ENCODE measurements at places on chromosomes 5 and 9.

DNA sequence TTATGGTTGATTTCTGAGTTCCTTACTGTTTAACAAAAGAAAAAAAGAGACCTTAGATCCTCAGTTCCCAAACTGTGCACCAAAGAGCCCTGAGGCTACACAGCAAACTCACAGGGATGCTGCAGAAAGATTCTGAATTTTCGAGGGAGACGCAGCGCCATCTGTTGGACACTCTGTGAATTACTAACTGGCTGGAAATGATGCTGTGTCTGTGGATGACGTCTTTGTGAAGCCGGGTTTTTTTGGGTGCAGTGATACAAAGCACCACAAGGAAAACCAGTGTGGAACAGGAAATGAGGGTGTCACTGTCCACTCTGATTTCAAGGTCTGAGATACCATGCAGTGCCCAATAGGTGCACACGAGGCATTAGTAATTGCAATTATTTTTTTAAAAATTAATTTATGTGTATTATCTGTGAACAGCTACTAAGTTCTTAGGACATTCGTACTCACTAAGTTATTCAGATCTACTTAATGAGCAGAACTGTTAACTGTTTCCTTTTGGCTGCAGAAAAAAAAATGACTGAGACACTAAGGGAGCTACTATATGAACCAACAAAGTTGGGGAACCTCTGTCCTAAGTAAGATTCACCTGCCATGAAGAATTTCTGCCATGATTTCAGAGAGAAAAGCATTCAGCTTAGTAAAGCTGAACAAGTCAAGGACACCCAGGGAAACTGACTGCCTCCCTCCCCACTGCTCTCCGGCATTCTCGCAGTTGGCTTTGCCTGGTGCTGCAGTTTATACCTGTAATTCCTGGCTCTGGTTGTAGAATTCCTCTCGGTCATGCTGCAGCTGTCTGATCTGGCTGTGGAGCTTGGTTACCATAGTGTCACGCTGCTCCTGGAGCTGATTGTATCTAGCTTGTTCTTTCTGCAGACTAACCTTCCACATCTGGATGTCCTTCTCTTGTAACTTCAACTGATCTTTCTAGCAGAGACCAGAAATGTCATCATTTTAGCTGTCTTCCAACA, 23.4 kb downstream of the SPACA9 start:
- no peaks in the 10 kb centered on the region for H3K27me3 ChIP-seq
- H3K4me1 ChIP-seq = no peaks in the 10 kb centered on the region
- H3K27ac ChIP-seq = no peak overlapping the region
- no peak overlapping the region for H3K4me3 ChIP-seq
- peaks cover 36% of the 10 kb centered on the region for H3K36me3 ChIP-seq

DNA sequence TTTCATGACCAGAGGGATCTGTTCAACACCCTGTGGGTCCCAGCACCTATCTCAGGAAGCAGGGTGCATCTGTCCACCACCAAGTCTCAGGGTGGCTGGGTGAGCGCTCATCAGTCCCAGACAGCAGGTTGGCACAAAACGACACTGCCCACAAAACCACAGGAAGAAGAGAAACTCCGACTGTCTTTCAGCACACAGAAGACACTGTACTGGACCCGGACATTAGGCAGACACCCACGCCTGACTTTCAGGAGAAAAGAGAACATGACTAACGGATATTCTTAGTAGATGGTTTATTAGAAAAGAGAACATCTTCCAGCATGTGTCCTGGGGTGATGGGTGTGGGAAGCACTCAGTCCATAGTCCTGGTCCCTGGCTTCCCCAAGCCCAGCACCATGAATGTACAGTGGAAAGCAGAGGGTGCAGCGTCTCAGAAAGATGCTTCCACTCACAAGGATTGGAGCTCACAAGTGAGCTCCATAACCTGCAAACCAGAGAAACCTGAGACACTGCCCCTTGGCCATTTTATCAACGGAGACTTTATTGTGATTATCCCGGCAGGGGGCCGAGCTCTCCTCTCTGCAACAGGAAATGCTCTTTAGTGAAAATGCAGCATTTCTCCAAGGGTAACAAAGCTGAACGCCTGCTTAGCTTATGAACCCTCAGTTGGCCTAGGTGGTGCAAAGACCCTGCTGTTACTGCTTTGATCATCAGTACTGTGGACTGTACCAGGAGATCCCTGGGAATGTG, 35.8 kb upstream of the LCP2 start:
- H3K36me3 ChIP-seq = no peaks in the 10 kb centered on the region
- H3K27ac ChIP-seq = no peak overlapping the region
- H3K27me3 ChIP-seq = no peaks in the 10 kb centered on the region

- H3K36me3 ChIP-seq = no peaks in the 10 kb centered on the region
- no peak overlapping the region for H3K27ac ChIP-seq
- DNase-seq = no peak
- no peaks in the 10 kb centered on the region for H3K27me3 ChIP-seq
- H3K4me3 ChIP-seq = no peak overlapping the region
Observed at GRCh38 chr5:58677650-58678049, 94.8 kb downstream of the RAB3C start.

- no peaks in the 10 kb centered on the region for H3K27me3 ChIP-seq
- no peaks in the 10 kb centered on the region for H3K4me1 ChIP-seq
- no peak overlapping the region for H3K4me3 ChIP-seq
Observed at GRCh38 chr5:145908206-145908960, 28.0 kb upstream of the SH3RF2 start.

DNA sequence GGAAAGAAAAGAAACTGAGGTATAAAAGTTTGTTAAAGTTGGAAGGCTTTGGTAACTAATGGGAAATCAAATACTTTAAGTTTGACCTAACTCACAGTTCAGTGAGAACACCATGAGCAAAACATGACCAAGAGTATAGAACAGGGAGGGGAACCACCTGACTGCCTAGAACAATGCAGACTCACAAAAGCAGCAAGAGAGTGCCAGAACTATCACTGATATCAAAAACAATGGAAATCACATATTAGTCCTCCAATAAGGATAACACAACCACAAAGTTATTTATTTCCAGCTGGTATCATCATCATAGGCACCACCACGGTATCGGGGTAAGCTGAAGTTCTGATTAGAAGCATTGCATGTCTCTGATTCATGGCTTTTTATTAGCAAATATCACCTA, 77.5 kb downstream of the TRPM6 start:
- no peak overlapping the region for H3K27ac ChIP-seq
- H3K27me3 ChIP-seq = no peaks in the 10 kb centered on the region
- H3K4me3 ChIP-seq = no peak overlapping the region

- DNase-seq = no peak
- no peak overlapping the region for H3K27ac ChIP-seq
- H3K4me1 ChIP-seq = peaks cover 14% of the 10 kb centered on the region
- no peak overlapping the region for H3K4me3 ChIP-seq
Observed at GRCh38 chr9:93592008-93592642, 15.7 kb downstream of the PHF2 start.

DNA sequence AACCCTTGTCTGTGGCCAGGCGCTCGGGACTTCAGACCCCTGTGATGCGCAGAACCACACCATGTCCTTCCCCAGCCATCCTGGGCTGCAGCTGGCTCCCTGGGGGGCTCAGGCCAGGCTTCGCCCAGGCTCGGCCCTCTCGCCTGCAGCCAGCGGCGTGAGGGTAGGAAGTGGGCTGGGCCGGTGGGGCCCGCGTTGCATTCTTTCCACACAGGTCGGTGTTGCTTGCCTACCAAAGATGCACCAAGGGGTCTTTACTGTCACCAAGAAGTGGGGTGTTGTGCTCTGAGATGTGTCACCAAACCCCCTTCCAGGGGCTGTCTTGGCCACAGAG, 48.3 kb upstream of the RNF130 start:
- H3K4me1 ChIP-seq = peaks cover 4% of the 10 kb centered on the region
- no peak overlapping the region for H3K27ac ChIP-seq
- no peak overlapping the region for H3K4me3 ChIP-seq
- no peaks in the 10 kb centered on the region for H3K27me3 ChIP-seq

DNA sequence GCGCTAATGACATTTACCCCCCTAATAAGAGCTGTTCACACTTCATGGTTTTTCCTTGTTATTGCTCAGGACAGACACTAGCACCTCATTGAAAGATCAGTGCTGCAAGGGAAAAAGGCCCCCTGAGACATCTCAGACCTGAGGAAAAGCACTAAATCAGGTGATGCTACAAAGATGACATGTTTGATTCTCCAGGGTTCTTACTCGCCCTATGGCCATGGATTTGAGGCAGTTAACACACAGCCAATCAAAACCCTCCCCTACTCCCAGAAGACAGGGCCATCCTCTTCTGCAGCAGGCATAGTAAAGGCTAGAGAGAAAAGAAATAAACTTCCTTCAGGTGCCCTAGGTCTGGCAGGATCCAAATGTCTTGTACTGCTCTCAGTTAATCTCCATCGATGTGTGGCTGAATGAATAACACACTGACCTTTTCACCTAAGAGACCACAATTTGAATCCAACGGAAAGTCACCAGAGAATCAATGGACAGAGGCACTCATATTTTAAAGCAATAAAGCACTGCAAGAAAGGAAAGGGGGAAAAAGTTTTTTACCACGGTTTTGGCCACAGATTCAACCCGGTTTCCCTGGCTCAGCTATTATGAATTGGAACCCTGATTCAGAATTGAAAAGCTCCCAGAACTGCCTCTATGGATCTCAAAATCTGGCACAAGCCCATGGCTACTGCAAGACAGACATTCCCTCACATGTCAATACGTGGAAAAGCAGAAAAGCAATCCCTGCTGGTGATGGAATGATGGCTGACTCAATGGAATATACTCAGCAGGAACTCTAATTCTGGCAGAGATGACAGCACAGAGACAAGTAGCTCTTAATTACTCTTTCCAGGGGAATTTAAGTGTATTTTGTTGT, 329.5 kb downstream of the BNC2 start:
- H3K4me3 ChIP-seq = no peak overlapping the region
- no peaks in the 10 kb centered on the region for H3K27me3 ChIP-seq
- H3K4me1 ChIP-seq = peaks cover 5% of the 10 kb centered on the region
- H3K36me3 ChIP-seq = no peaks in the 10 kb centered on the region
- no peak overlapping the region for H3K27ac ChIP-seq
- no peak for DNase-seq

DNA sequence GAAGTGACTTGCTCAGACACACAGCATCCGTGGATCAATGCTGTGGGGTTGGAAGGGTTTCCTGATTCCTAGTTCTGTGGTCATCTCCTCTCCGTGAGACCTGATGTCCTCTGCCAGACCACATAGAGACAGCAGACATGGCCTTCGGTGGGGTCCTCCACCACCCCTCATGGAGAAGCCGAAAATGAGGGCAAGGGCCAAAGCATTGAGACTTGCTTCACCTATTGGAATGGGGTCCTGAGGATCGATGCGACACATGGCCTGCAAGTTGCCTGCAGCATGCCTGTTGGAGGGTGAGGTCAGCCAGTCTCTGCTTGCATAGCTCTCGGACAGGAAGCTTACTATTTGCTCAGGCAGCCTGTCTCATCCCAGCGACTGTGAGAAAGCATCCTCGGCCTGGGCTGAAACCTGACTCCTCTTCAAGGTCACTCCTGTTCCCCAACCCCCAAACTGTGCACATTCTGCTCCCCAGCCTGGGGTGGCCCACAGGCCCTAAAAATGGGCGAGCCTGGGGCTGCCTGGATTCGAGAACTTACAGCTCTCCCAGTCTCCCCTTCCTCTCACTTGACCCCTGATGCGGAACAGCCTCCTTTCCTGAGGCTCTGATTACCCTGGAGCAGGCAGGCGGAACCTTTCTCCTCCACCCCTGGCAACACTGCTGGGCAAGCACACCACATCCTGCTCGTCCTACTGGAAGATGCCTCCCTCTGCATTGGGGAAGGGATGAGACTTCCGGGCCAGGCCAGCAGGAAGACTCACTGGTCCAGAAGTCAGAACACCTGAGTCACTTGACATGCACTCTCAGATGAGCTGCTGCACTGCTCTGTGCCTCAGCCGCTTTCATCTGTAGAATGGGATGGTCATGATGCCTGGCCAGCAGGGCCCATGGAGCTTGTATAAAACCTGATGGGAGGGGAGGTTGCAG, 186.9 kb downstream of the RGS3 start:
- no peak for DNase-seq
- H3K4me3 ChIP-seq = no peak overlapping the region
- H3K27me3 ChIP-seq = no peaks in the 10 kb centered on the region
- no peak overlapping the region for H3K27ac ChIP-seq
- H3K36me3 ChIP-seq = no peaks in the 10 kb centered on the region

DNA sequence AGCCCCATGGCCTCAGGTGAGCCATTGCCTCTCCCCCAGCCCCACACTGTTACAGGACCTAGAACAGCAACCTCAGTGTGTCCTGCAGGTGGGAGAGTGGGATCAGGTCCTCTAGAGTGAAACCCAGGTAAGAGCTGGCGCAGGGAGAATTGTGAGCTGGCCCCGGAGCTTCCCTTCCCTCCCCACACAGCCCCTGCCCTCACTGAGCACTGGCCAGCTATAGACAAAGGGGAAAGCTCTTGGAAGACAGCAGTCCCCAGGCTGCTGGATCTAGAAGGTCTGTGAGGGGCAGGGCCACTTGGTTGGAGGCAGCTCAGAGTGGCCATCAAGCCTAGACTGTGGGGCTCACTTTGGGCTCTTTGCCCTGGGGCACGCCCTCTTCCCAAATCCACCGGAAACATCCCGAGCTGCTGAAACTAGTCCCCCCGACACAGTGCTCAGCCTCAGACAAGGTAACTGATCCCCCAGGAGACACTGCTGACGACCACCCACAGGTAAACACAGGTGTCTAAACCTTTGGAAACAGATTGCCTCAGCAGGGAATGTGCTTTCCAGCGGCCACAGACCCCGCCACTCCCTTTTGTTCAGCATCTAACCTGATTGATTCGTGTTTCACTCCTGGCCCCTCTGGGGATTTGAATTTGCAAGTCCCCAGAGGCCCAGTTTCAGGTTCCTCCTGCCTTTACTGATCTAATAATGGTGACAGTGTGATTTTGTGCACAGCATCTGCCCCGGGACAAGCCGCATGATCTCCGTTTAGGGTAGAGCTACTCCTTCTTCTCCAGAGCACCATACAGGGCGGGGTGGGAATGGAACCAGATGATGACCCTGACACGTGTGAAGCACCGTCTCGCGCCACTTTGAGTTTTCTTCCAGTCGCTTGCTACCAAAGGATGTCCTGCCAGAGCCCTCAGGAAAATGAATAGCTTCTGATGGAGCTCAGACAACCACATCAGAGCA, 42.2 kb upstream of the ADAMTS2 start:
- no peaks in the 10 kb centered on the region for H3K36me3 ChIP-seq
- H3K27me3 ChIP-seq = peaks cover 2% of the 10 kb centered on the region
- no peak overlapping the region for H3K27ac ChIP-seq
- H3K4me1 ChIP-seq = no peaks in the 10 kb centered on the region
- no peak overlapping the region for H3K4me3 ChIP-seq
- DNase-seq = no peak

DNA sequence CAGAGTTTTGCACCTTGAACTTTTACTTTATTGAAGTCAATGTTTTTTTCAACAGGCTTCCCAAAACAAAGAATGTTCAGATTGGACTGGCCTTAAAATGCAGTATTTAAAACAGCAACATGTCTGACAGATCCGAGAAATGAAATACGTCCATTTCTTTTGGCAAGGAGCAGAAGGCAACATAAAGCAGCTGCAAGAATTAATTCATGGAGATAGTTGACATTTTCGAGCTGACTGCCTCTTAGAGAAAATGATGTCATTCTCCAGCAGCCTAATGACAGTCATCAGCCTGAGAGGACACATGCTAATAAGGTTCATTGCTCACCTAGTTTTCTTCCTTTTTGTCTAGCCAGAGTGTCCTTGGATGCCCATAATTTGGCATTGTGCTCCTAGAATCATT, 232.2 kb upstream of the SEMA6A start:
- H3K27me3 ChIP-seq = no peaks in the 10 kb centered on the region
- H3K36me3 ChIP-seq = no peaks in the 10 kb centered on the region
- no peak overlapping the region for H3K4me3 ChIP-seq
- H3K4me1 ChIP-seq = peaks cover 15% of the 10 kb centered on the region
- H3K27ac ChIP-seq = no peak overlapping the region

- H3K36me3 ChIP-seq = no peaks in the 10 kb centered on the region
- no peak overlapping the region for H3K4me3 ChIP-seq
- H3K27me3 ChIP-seq = no peaks in the 10 kb centered on the region
Observed at GRCh38 chr9:102072059-102072764, 333.8 kb upstream of the GRIN3A start.
